Activated CD4-positive, alpha-beta T cell treated with anti-CD3 and anti-CD28 coated beads, Interleukin-2, amount 50 U/mL, for 24 hours (primary cell): ENCODE measurements at places on chromosomes 5 and 9.

GRCh38 chr5:127922603-127923002 is 161.0 kb upstream of the SLC12A2 start:
- no peak for DNase-seq

- no peak for DNase-seq
Measured at GRCh38 chr5:171424726-171425125, 5.3 kb downstream of the FGF18 start.

DNA sequence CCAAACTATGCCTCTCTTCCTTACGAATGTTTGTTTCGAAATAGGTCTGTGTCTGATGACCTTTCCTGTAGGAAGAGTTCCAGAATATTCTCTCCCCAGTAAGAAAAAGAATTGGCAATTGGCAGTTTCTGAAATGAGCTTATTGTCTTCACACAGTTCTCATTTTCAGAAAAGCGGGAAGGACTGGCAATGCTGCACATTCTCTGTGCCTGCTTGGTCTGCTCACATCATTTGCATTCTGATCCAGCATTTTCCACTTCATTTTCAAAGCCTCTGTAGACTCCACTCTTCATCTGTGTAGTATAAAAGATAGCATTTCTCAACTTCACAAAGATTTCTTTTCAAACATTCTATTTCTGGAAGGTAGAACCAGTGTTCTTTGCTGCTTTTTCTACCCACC is 120.6 kb upstream of the CCDC112 start:
- no peak for DNase-seq

- DNase-seq, result no peak
Measured at GRCh38 chr9:37693260-37693659, 42.5 kb downstream of the FRMPD1 start.

GRCh38 chr5:151022511-151023018 is 2.2 kb downstream of the GPX3 start:
- no peak for DNase-seq

DNA sequence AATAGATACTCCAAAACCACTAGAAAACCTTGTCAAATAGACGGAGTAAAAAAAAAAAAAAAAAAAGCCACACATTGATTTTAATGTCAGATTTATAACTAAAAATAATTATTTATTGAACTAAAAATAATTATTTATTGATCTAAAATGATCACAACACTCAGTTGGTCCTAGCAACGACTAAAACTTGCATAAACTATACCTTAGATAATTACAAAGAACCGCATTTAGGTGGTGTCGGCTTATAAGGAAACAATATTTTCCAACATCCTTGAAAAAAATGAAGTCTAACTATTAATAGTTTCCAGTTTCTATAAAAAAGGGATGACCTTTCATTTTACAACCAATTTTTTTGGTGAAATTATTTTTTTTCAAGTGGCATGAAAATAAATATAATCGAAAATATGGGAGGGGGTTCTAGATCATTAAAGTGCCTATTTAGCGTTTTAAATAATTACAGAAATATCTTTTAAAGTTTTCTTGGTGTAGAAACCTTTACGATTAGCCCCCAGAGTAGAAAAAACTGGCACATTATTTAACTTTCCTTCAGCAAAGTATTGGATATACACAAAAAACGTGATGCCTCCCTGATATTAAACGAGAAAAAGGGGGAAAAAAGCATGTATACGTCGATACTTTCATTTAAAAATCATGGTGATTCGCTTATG is 3.7 kb downstream of the ARRDC3 start:
- DNase-seq, result no peak

DNA sequence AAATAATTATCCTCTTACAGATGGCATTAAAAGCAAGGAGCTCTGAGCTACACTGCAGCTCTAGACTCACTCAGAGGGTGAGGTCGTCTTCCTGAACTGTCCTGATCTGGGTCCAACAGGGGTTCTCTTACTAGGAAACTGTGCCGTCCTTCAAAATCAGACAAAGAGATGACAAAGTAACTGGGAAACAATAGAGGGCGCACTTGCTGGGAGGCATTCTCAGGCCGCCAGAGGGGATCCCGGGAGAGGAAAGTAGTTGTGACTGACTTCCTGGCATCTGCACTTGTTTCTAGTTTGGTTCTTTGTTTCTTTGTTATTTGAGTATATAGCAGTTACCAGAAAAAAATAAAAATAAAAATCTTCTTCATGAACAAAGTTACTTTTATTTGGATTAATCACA is 142.9 kb upstream of the MSX2 start:
- DNase-seq, result no peak

- DNase-seq, result no peak
Measured at GRCh38 chr5:62896121-62896893, 317.7 kb downstream of the LRRC70 start.

DNA sequence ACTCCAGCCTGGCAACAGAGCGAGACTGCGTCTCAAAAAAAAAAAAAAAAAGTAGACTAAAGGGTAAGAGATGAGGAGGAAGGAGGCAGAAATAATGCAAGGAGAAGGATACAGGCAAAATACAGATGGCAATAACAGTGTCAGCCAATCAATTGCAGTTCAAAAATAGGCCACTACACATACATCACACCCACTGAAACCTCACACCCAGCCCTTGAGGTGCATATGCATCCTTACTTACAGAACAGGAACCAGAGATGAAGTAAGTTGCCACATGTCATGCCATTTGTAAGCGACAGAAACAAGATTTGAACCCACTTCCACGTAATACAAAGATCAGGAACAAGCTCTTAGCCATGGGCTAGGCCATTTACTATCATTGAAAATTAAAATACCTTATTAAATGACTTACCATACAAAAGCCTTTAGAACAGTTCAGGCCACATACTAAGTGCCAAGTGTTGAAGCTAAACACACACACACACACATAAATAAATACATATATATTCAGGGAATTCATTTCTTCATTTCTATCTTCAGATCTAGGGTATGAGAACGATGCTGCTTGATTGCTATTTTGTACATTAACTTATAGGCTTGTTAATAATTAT is 98.4 kb downstream of the FNBP1 start:
- no peak for DNase-seq
